ENCODE measurements at places on chromosomes 6 and 20.

- no peak overlapping the region for H3K27ac ChIP-seq
- no peak overlapping the region for H3K4me3 ChIP-seq
- no peak for DNase-seq
- H3K36me3 ChIP-seq, result no peaks in the 10 kb centered on the region
- no peaks in the 10 kb centered on the region for H3K27me3 ChIP-seq
Measured at GRCh38 chr20:54083459-54083858, 13.1 kb upstream of the BCAS1 start.

GRCh38 chr6:45350186-45350710, 22.1 kb downstream of the RUNX2 start:
- H3K4me3 ChIP-seq, result no peak overlapping the region
- H3K27ac ChIP-seq, result no peak overlapping the region
- H3K4me1 ChIP-seq, result no peaks in the 10 kb centered on the region
- H3K27me3 ChIP-seq, result no peaks in the 10 kb centered on the region
- peaks cover 5% of the 10 kb centered on the region for H3K36me3 ChIP-seq
- DNase-seq, result no peak

DNA sequence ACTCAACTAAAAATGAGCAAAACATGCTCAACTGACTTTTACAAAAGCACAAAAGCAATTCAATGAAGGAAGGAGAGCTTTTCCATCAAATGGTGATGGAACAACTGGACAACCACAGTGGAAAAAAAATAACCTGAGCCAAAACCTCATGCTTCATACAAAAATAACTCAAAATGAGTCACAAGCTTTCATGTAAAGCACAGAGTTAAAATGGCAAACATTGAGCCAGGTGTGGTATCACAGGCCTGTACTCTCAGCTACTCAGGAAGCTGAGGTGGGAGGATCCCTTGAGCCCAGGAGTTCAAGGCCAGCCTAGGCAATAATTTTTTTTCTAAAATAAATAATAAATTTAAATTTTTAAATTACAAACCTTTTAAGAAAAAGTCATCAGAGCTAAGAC, 18.4 kb upstream of the HLA-G start:
- DNase-seq, result no peak
- H3K4me1 ChIP-seq, result no peaks in the 10 kb centered on the region
- no peak overlapping the region for H3K4me3 ChIP-seq
- no peaks in the 10 kb centered on the region for H3K36me3 ChIP-seq
- H3K27ac ChIP-seq, result no peak overlapping the region

GRCh38 chr6:119658917-119659316, 309.4 kb upstream of the MAN1A1 start:
- H3K36me3 ChIP-seq, result no peaks in the 10 kb centered on the region
- peaks cover 14% of the 10 kb centered on the region for H3K4me1 ChIP-seq
- DNase-seq, result no peak
- H3K27ac ChIP-seq, result no peak overlapping the region
- H3K4me3 ChIP-seq, result no peak overlapping the region

- H3K36me3 ChIP-seq, result no peaks in the 10 kb centered on the region
- no peaks in the 10 kb centered on the region for H3K27me3 ChIP-seq
- no peak overlapping the region for H3K4me3 ChIP-seq
- peaks cover 26% of the 10 kb centered on the region for H3K4me1 ChIP-seq
- DNase-seq, result no peak
Measured at GRCh38 chr6:16420715-16421461, 182.5 kb downstream of the GMPR start.

- no peaks in the 10 kb centered on the region for H3K36me3 ChIP-seq
- DNase-seq, result no peak
- H3K27ac ChIP-seq, result no peak overlapping the region
- peaks cover 70% of the 10 kb centered on the region for H3K27me3 ChIP-seq
Measured at GRCh38 chr6:32774426-32774825, 11.1 kb upstream of the HLA-DQB2 start.

- no peak for DNase-seq
- no peak overlapping the region for H3K4me3 ChIP-seq
- peaks cover 7% of the 10 kb centered on the region for H3K36me3 ChIP-seq
- no peak overlapping the region for H3K27ac ChIP-seq
- no peaks in the 10 kb centered on the region for H3K4me1 ChIP-seq
- H3K27me3 ChIP-seq, result no peaks in the 10 kb centered on the region
Measured at GRCh38 chr6:144855812-144856531, 570.8 kb downstream of the UTRN start.

Data from mesothelial cell of epicardium (in vitro differentiated cells).